Naive thymus-derived CD4-positive, alpha-beta T cell (primary cell): ENCODE measurements at places on chromosomes 16 and 17. TPM values are rescaled to one million over a fixed set of nuclear protein-coding genes. Genes with fewer than 3 reads are reported as not detected.

Gene PIMREG
- 0.47 TPM for polyA plus RNA-seq

Gene MLKL
- 8.0 TPM for polyA plus RNA-seq

- no peaks in the 10 kb centered on the region for H3K27me3 ChIP-seq
- no peaks in the 10 kb centered on the region for H3K4me1 ChIP-seq
- H3K36me3 ChIP-seq: no peaks in the 10 kb centered on the region
- no peak for DNase-seq
- H3K4me3 ChIP-seq: no peak overlapping the region
Observed at GRCh38 chr16:2719328-2720063, 528 bp downstream of the PRSS27 start.

DNA sequence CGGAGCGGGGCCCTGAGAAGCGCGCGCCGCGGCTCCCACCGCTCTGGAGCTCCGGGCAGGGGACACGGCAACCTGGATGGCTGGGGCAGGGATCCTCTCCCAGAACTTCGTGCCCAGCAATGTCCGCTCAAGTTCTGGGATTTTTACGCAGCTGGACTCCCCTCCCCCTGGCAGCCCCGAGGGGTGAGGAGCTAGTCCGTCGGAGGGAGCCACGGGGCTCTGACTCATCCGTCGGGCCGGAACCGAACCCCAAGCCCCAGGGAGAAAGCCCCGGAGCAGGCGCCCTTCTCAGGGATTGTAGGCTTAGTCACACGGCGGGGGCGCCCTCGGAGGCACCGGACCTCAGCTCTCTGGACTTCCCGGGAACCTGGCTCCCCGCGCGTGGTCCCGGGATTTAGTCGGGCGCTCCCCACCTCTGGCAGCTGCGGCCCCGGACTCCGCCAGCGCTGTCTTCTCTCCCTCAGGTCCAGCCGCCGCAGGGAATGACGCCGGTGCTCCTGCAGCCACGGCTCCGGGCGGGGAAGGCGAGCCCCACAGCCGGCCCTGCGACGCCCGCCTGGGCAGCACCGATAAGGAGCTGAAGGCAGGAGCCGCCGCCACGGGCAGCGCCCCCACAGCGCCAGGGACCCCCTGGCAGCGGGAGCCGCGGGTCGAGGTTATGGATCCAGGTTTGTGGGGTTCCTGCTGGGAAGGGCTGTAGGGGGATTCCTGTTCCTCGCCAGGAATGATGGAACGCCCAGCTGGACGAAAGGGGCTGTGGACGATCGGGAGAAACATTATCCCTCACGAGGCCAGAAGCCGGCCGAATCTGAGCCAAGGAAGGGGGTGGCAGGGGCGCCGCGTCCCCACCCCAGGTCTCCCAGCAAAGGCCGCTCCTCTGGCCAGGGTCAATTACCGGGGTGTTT, 830 bp downstream of the SPHK1 start:
- peak; percentile 68 for DNase-seq
- H3K27me3 ChIP-seq: no peaks in the 10 kb centered on the region
- H3K27ac ChIP-seq: no peak overlapping the region
- H3K4me1 ChIP-seq: no peaks in the 10 kb centered on the region

- H3K4me1 ChIP-seq: peaks cover 17% of the 10 kb centered on the region
- DNase-seq: peak; percentile 62
- no peaks in the 10 kb centered on the region for H3K36me3 ChIP-seq
- no peak overlapping the region for H3K4me3 ChIP-seq
- no peaks in the 10 kb centered on the region for H3K27me3 ChIP-seq
Observed at GRCh38 chr17:47698749-47699535, 5.0 kb downstream of the TBKBP1 start.

GRCh38 chr17:79135628-79136405, 61.2 kb downstream of the ENGASE start:
- H3K36me3 ChIP-seq: no peaks in the 10 kb centered on the region
- H3K4me3 ChIP-seq: no peak overlapping the region
- no peaks in the 10 kb centered on the region for H3K27me3 ChIP-seq
- no peak for DNase-seq

DNA sequence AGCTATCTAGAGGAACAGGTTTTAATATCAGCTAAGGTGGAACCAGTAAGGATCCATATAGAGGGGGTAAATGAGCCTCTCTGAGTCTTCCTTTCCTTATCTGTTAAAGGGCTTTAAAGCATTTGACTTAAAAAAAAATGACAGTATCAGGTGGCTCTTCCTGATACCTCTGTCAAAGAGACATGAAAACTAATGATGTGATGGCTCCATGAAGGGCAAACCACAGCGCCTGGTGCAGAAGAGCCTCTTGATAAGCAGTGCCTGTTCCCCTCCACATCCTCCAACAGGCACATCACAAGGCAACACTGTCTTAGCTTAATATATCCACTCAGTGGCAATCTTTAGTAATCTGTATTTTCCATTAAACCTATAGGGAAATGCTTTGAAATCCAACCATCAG, 68.9 kb downstream of the USP31 start:
- H3K27me3 ChIP-seq: no peaks in the 10 kb centered on the region
- no peak overlapping the region for H3K27ac ChIP-seq
- no peaks in the 10 kb centered on the region for H3K4me1 ChIP-seq
- no peak overlapping the region for H3K4me3 ChIP-seq

GRCh38 chr17:7314719-7315569, at the start of gene GPS2:
Gene GPS2, minus strand, starts transcription at chr17:7315360. Its CDS starts 308 bp downstream, at chr17:7315052.
- no peaks in the 10 kb centered on the region for H3K27me3 ChIP-seq
- peak within 1 kb of the TSS; percentile 85 for H3K4me3 ChIP-seq
- peak within 1 kb of the TSS; percentile 87 for H3K27ac ChIP-seq
- H3K36me3 ChIP-seq: peaks cover 32% of the 10 kb centered on the region

- H3K36me3 ChIP-seq: no peaks in the 10 kb centered on the region
- no peak for DNase-seq
- H3K4me1 ChIP-seq: peaks cover 42% of the 10 kb centered on the region
- H3K4me3 ChIP-seq: no peak overlapping the region
Observed at GRCh38 chr17:59627274-59627673, 7.6 kb downstream of the CLTC start.

DNA sequence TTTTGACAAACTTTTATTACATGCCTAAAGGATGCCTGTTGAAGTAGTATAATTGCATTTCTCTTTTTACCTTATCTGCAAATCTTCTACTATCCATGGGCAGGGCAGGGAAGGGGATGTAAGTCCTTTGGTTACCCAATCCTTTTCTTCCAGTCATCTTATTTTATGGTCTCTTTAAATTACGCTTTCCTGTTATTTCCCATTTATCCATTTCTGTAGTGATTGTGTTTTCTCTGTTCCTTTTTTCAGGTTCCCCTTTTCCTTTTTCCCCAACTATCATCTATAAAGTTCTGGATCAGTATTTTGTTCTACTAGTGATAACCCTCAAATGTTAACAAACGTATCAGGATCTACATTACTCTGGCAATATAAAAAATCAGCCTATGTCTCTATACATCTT, 3.3 kb upstream of the ABCA9 start:
- no peaks in the 10 kb centered on the region for H3K4me1 ChIP-seq
- H3K4me3 ChIP-seq: no peak overlapping the region
- H3K27ac ChIP-seq: no peak overlapping the region
- H3K36me3 ChIP-seq: no peaks in the 10 kb centered on the region
